ENCODE measurements at places on chromosomes 1 and 21.

DNA sequence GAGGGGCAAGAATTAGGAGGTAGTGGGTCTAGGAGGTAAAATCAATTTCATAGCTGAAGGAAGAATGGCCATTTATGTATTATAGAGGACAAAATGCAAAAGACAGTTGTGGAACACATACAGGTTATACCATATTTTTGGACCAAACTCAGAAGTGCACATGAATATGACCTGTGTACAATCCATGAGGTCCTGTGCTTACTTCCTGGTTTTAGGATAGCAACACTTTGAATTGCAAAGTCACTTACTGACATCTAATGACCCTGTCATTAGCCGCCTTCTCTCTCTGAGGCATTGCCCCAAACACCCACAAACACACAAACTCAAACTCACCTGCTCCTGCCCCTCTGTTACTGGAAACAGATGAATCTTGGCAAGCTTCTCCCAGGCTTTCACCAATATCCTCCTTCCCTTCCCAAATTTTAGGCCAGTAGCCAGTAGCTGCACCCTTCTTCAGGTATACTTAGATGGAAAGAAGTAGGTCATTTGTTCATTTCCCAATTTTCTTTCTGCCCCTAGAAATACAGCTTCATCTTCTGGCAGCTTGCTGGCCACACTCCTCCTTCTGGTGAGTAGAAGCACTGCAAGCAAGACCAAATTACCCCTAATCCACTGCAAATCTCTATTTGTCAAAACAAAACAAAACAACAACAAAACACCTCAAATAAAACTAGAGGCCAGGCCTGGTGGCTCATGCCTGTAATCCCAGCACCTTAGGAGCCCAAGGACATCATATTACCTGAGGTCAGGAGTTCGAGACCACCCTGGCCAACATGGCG, 13.7 kb upstream of the RPL5 start:
- DNase-seq: peak; percentile 62

GRCh38 chr1:193210996-193211395, 24.6 kb upstream of the B3GALT2 start:
- DNase-seq: no peak

DNA sequence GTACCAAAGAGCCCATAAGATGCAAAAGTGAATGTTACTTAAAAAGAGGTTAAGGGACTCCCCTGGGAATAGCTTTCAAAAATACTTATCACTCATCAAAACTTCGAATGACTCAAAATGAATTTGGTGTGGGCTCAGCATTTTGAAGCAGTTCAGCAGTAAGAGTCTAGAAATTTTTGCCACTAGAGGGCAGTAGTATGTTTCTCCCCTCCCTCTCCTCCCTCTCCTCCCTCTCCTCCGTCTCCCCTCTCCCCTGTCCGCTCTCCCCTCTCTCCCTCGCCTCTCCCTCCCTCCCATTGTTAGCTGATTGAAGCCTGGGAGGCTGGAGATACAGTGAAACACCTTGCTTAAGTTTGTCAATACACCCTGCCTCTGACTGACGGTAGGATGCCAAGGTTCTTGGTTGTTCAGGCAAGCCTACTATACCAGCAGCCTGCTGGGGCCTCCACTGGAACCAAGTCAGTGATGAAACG, 70.8 kb upstream of the TENT5C start:
- DNase-seq: peak; percentile 79

- DNase-seq: peak; percentile 89
Observed at GRCh38 chr1:68173936-68174737, 58.2 kb downstream of the WLS start.

GRCh38 chr21:35266546-35266945, 217.4 kb upstream of the RUNX1 start:
- no peak for DNase-seq

GRCh38 chr21:21057349-21058062, 59.3 kb downstream of the NCAM2 start:
- DNase-seq: no peak

DNA sequence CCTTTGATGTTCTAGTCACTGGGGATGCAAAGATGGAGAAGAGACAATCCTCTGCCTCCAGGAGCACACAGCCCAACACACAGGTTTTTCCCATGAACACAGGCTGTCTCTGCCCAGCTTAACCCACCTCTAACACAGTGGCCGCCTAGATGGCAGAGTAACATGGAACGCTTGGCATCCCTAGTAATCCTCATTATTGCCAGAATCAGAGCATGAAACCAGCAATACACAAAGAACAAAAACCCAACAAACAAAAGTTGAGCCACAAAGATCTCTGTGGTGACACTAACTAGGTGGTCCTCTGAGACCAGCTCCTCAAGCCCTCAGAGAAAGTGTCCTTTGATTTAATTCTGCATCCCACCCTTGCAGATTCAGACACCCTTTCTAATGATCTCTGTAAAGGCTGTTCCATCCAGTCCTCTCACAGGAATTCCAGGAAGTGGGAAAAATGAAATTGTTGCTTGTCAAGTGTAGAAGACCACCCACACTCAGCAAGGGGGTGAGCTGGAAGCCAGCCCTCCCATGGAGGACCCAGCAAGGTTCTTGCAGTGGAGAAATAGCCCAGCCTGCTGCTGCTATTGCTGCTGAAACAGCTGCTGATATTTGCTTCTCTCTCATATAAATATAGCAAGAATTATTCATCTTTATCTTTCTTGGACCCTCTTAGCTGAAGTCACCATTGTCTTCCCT, 7.4 kb upstream of the ATP2B4 start:
- DNase-seq: no peak

- no peak for DNase-seq
Observed at GRCh38 chr1:30514945-30515344, 208.4 kb downstream of the MATN1 start.

DNA sequence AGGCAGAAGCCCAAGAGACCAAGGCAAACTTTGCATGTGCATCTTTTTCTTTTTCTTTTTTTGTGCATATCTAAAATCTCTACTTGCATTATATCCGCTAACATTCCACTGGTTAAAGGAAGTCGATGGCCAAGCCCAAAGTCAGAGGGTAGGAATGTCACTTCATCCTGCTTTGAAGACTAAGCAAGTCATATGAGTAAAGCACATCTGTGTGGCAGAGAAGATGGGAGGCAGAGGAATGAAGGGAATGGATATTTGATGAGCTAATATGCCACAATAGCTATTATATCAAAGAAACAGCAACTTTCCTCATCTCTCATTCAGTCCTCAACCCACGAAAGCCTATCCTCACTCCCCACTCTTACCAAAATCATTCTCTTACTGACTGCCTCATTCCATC, 59.3 kb downstream of the RNF220 start:
- no peak for DNase-seq

DNA sequence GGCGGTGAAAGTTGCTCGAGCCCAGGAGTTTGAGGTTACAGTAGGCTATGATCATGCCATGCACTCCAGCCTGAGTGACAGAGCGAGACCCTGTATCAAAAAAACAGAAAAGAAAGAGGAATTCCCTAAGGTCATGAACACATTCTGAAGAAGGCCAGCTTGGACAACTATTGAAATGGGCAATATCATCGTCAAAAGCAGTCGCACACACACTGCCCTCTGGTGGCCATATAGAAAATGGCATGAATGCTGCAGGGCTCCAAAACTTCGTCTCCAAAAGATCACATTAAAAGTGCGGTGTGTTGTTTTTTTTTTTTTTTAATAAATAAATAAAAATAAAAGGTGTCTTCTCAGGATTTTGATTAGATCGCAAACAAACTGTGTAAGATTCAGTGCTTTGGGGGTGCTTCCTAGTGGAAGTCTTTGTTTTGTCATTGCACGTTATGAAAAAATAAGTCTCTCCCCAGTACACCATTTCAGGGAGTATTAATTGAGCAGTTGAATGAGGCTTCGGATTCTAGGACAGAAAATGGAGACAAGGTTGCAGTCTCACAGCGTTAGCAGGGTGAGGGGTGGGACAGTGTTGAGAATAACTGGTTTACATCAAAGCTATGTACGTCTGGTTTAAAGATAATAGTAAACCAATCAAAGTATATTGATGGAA, 87.5 kb upstream of the FMN2 start:
- DNase-seq: peak; percentile 33

DNA sequence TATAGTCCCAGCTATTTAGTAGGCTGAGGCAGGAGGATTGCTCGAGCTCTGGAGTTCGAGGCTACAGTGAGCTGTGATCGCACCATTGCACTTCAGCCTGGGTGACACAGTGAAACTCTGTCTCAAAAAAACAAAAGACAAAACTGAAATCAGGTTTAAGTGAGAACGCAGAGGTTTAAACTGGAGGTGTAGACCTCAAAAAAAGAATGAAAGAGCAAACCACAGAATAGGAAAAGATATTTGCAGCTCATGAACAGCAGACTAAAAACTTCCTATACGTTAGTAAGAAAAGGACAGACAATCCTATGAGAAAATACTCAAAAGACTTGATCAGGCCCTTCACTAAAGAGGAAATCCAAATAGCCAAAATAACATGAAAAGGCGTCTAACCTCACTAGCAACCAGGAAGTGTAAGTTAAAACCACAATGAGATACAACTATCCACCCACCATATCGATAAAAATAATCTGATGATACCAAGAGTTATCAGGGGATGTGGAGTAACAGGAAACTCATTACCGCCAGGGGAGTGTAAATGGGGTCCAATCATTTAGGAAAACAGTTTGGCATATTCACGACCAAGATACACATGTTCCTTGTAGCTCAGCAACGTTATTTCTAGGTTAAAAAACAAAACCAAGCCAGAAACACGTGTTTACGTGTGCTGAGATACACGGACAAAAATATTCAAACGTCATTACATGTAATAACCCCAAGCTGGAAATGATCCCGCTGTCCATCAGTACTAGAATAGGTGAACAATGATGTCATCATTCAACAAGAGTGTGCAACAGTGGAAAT, 9.8 kb downstream of the TNFRSF9 start:
- no peak for DNase-seq

- DNase-seq: no peak
Observed at GRCh38 chr1:63320022-63320721, 2.2 kb upstream of the FOXD3 start.

DNA sequence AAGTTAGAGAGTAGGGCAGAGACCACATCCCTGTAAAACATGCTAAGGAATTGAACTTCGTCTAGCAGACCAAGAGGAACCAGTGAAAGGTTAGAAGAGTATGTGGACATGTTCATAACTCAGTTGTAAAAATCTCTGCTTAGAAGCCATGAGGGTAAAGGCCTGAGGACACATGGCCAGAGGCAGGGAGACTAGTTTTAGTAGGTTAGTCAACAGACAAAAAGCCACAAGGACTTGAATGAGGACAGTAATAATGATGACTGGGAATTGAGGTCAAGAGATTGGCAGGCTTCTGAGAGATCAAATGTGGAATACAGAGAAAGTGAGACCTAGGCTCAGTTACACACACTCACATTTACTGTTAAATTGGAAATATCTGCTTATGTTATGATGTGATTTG, 205.5 kb upstream of the HOOK1 start:
- DNase-seq: no peak

DNA sequence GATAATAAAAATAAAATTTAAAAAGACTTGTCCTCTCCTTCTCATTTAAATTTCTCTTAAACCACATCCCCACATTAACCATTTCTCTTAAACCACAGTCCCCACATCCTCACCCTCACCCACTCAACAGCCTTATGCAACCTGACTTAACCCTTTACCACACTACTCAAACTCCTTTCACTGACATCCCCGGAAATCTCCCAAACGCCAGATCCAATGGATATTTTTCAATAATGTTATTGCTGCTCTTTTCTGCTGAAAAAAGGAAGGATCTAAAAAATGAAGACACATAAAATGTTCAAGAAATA, 54.2 kb upstream of the EEIG2 start:
- DNase-seq: no peak

DNA sequence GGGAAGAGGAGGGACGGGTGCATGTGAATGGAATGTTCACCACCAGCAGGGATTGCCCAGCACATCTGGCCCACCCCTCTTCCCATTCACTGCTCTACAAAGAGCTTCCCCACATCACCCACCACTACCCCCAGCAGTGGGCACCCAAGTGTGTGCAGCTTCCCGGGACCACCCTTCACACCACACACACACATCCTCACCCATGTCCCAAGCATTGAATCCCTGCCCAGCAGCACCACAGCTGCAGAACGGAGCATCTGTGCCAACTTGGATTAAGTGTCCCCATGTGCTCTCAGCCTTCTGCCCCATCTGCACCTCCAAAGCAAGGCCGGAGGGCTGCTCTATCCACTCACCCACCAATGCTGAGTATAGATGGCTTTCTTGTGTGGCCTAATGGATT, 141.4 kb downstream of the PSMG1 start:
- no peak for DNase-seq
